Airway epithelial cell (primary cell): ENCODE measurements at places on chromosomes 6 and 20. TPM values are rescaled to one million over a fixed set of nuclear protein-coding genes. Genes with fewer than 3 reads are reported as not detected.

Gene GNL1
- 36.1 and 49.5 TPM in 2 replicates for total RNA-seq

Gene C20orf202
- 0.05 TPM in 1 of 2 replicates, not detected in the other for total RNA-seq

Gene CD40
- 6.2 and 7.8 TPM in 2 replicates for total RNA-seq

Gene TPD52L1
- 102 and 114 TPM in 2 replicates for total RNA-seq

Gene PI16
- not detected in 2 replicates for total RNA-seq

Gene DDRGK1
- total RNA-seq = 75.0 and 92.5 TPM in 2 replicates

Gene MAP7
- total RNA-seq = 22.4 and 23.6 TPM in 2 replicates

Gene NRSN1
- total RNA-seq = not detected in 2 replicates

Gene SLC35B3
- 9.6 and 10.8 TPM in 2 replicates for total RNA-seq

Gene DACT2
- total RNA-seq = 0.63 and 1.5 TPM in 2 replicates

Gene ZKSCAN3
- total RNA-seq = 2.2 and 3.7 TPM in 2 replicates

Gene EBF4
- total RNA-seq = 0.21 TPM in 1 of 2 replicates, not detected in the other

Gene ZBTB22
- total RNA-seq = 11.3 and 15.0 TPM in 2 replicates

Gene PRL
- total RNA-seq = not detected in 2 replicates

Gene FOXO3
- 18.3 and 26.2 TPM in 2 replicates for total RNA-seq

Gene AMD1
- 62.0 and 80.0 TPM in 2 replicates for total RNA-seq

Gene UBE3D
- total RNA-seq = 3.0 and 3.9 TPM in 2 replicates

Gene KCNG1
- total RNA-seq = 23.8 and 24.0 TPM in 2 replicates

Gene PXDC1
- 21.5 and 27.4 TPM in 2 replicates for total RNA-seq

Gene COL19A1
- total RNA-seq = not detected in 2 replicates

Gene SCAF8
- total RNA-seq = 15.6 and 21.4 TPM in 2 replicates

Gene CALHM5
- total RNA-seq = under 0.01 and 0.07 TPM in 2 replicates

Gene SLA2
- total RNA-seq = not detected in 2 replicates

Gene TMEM200A
- total RNA-seq = 0.14 and 0.98 TPM in 2 replicates

Gene TRAPPC3L
- total RNA-seq = not detected in 2 replicates

Gene KIF6
- not detected in 2 replicates for total RNA-seq

Gene GSS
- total RNA-seq = 79.0 and 83.2 TPM in 2 replicates

Gene SLC35D3
- total RNA-seq = not detected in 2 replicates

Gene CPNE5
- total RNA-seq = 0.05 and 0.07 TPM in 2 replicates

Gene MPIG6B
- 0.49 TPM in 1 of 2 replicates, not detected in the other for total RNA-seq

Gene PMEPA1
- total RNA-seq = 28.1 and 52.5 TPM in 2 replicates

Gene LY6G6D
- not detected in 2 replicates for total RNA-seq

Gene MGME1
- 14.6 and 15.2 TPM in 2 replicates for total RNA-seq

Gene CAGE1
- 0.07 and 0.37 TPM in 2 replicates for total RNA-seq

Gene SNTA1
- total RNA-seq = 5.2 and 5.6 TPM in 2 replicates

Gene GLP1R
- not detected in 2 replicates for total RNA-seq

Gene C6orf15
- total RNA-seq = 0.35 and 2.0 TPM in 2 replicates

Gene B3GAT2
- not detected in 2 replicates for total RNA-seq

Gene PHACTR3
- total RNA-seq = 8.6 and 13.6 TPM in 2 replicates

Gene PKIB
- 4.1 and 4.9 TPM in 2 replicates for total RNA-seq

Gene KLHDC3
- total RNA-seq = 64.0 and 68.7 TPM in 2 replicates

Gene RAMACL
- total RNA-seq = 0.05 and 0.21 TPM in 2 replicates

Gene IPCEF1
- total RNA-seq = 0.07 and 0.09 TPM in 2 replicates

Gene CCN5
- 0.28 and 0.63 TPM in 2 replicates for total RNA-seq

Gene BIRC7
- total RNA-seq = not detected in 2 replicates

Gene CST5
- not detected in 2 replicates for total RNA-seq

Gene PNLDC1
- total RNA-seq = 0.14 TPM in 2 replicates

Gene SLC26A8
- not detected in 2 replicates for total RNA-seq
